ENCODE measurements at places on chromosomes 13 and 19.

- DNase-seq: no peak
Observed at GRCh38 chr13:74450525-74450845, 316.3 kb upstream of the KLF12 start.

DNA sequence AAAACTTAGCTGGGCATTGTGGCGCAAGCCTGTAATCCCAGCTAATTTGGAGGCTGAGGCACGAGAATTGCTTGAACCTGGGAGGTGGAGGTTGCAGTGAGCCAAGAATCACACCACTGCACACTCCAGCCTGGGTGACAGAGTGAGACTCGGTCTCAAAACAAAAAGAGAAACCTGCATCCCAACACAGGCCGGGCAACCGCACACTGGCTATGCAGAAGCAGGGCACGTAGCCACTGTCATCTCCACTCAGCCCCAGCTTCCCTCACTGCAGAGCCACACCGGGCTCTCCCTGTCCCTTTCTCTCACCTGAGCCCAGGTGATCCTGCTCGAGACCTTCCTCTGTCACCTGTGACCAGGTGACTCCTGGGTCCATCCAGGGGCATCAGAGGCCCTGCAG is 11.7 kb downstream of the ELL start:
- no peak for DNase-seq

DNA sequence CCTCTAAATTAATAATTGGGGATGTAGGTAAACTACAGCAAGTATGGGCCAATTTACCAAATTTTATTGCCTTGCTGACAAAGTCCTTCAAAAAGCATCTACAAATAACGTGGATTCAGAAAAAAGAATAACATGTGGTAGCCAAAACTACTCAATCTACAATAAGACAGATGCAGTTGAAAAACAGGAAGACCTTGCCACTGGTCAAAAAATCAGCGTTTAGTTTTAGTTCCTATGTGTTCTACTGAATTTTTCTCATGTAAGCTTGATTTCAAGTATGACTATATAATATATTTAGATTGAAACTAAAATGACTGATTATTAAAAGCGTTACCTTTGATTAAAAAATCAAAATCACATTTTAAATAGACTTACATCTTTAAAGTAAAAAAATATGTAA is 1317.6 kb downstream of the PCDH9 start:
- no peak for DNase-seq

DNA sequence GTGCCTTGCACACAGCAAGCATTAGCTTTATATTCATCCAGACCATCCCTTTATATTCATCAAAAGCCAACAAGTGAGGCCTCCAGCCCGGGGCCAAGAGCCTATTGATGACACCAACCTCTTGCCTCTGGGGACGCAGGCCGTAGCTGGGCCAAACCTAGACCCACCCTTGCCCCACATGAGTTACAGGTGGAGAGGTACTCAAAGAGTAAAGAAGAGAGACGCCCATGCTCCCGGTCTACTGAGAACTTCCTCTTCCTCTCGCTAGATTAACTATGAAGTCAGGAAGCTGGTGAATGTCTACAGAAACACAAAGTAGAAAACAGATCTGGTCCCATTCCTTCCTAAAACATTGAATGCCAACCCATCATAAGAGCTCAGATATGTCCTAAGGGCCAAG is 3.8 kb upstream of the MLNR start:
- DNase-seq: no peak

- DNase-seq: peak; percentile 15
Observed at GRCh38 chr13:77506874-77507273, 28.6 kb upstream of the SCEL start.

DNA sequence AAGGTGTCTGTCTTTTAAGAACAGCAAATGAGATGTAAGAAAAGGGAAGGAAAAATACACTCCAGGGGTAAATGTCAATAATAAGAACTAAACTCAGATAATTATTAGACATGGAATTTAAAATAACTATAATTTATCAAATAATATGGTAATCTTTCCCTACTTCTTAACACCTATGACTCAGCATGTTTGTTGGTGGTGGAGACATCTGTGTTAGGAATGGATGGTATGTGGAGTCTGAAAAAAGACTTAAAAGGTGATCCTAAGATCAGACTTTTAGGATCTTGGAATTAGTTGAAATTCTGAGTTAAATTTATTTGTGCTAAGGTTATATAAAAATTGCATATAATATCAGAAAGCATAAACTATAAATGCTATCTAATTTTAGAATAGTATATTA is 915.1 kb downstream of the SLITRK5 start:
- no peak for DNase-seq

DNA sequence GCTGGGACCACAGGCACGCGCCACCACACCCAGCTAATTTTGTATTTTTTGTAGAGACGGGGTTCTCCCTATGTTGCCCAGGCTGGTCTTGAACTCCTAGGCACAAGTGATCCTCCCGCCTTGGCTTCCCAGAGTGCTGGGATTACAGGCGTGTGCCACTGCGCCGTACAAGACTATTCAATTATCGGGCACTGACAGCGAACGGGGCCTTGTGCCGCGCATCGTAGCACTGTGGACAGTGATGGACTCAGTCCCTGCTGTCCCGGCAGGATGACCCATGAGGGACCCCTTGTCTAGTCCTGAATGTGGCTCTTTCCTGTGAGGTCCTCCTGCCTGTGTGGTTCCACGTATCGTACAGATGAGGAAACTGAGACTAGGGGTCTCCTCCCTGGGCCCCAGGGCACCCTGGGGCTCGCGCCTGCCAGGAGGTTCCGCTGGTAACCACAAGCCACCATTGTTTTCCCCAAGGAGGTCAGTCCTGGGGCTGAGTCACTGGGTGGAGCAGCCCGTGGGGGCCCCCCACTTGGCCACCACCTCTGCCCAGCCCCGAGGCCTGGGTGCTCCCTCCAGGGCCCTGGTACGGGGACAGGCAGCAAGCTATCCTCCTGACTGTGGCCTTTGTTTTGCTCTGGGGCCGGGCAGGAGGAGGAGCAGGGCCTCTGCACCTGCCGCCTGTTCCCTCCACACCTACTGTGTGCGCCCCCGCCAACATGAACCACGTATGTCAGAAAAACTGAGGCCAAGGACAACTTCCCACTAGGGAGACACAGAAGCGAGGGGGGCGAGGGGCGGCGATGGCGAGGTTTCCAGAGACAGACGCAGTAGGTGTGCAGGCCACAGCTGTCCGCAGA is 2.9 kb upstream of the TCF3 start:
- DNase-seq: no peak

DNA sequence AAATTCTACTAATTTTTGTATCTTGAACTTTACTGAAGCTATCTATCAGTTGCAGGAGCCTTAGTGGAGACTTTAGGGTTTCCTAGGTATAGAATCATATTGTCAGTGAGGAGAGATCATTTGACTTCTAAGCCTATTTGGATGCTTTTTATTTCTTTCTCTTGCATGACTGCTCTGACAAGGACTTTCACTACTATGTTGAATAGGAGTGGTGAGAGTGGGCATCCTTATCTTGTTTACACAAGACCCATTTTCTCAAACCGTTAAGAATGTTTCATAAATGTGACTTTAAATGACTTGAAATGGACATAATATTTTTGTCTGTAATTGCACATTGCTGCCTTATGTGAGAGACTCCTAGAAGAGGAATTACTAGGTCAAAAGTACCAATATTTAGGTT is 17.9 kb upstream of the CSNK1A1L start:
- no peak for DNase-seq

DNA sequence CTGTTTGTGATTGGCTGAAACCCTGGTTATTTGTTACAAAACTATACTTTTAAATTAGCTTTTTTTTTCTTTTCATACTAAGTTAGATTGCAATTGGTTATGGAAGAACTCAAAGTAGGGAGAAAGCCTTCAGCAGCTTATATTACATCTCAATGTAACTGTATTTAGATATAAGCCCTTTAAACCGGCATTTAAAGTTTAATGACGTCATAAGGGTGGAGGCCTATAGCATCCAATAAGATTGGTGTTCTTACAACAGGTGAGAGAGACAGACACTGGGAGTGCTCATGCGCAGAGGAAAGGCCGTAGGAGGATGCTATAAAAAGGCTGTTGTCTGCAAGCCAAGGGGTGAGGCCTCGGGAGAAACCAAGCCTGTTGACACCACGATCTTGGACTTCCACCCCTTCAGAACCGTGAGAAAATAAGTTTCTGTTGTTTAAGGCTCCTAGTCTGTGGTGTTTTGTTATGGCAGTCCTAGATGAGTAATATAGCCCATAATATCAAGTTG is 1198.8 kb upstream of the SPRY2 start:
- no peak for DNase-seq

- peak; percentile 92 for DNase-seq
Observed at GRCh38 chr13:27194895-27195764, 23.5 kb upstream of the USP12 start.

DNA sequence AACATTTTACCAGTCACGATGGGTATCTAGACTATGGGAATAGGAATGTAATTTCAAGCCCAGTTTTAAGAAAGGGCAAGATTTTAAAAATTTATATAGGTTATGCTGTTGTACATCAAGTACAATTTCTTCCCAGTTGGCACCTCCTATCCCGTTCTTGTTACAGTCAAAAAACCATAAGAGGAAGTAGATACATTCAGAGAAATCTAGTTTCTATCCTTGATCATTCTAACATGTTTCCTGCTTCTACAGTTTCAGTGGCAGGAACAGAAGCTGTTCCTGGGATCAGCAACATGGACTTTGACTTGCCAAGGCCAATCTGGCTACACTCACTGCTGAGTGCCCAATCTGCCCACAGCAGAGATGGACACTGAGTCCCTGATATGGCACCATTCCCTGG is 14.7 kb upstream of the FPR3 start:
- DNase-seq: peak; percentile 53

- no peak for DNase-seq
Observed at GRCh38 chr13:40148742-40149141, 493.3 kb downstream of the COG6 start.

DNA sequence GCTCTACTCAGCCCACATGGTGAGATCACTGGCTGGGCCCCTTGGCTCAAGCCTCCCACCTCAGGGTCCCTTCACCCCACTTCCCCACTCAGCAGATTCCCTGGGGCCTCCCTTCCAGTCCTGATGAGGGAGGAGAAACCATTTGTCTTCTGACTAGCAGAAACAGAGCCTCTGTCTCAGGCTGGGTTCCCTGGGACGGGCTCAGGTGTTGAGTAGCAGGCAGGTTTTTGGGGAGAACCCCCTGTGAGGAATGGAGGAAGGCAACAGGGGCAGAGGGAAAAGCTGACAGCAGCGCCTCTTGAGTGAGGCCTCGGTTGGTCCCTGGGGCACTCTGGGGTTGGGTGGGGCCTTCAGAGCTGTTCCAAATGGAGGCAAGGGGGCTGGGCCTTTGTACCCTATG is 452.2 kb downstream of the TSHZ3 start:
- DNase-seq: no peak

- peak; percentile 81 for DNase-seq
Observed at GRCh38 chr19:5138606-5139582, 170.0 kb downstream of the KDM4B start.

GRCh38 chr19:45090606-45091005 is 2.4 kb upstream of the PPP1R37 start:
- no peak for DNase-seq

GRCh38 chr13:94268661-94269060 is 210.8 kb downstream of the DCT start:
- DNase-seq: no peak

- no peak for DNase-seq
Observed at GRCh38 chr19:50844296-50844935, 10.3 kb upstream of the KLK3 start.

DNA sequence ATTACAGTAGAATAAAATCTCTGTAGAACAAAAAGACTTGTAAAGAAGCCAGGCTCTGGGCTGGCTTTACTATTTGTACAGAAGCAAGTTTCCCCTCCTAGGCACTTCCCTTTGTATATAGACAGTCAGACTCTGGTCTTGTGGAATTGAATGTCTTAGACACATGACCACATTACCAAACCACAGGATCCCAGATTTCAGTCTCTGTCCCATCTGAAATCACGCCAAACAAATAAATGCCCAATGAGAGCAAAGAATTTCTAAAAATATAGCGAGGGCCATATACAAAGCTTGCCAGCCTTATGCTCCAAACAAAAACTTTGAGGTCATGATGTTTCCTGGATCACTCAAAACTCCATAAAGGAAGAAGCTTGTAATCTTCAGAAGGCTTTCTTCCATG is 23.9 kb downstream of the CCDC70 start:
- peak; percentile 10 for DNase-seq

DNA sequence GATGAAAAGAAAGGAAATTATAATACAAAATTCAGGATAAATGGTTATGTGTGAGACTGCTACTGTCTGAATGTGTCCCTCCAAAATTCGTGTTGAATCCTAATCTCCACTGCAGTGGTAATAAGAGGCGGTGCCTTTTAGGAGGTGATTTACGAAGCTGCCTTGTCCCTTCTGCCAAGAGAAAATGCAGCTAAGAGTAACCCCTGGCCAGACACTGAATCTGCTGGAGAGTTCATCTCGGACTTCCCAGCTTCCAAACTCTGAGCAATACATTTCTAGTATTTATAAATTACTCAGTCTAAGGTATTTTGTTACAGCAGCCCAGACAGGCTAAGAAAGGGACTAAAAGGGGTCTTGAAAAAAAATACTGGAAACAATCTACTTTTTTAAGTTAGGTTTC is 152.6 kb downstream of the KLF12 start:
- DNase-seq: no peak

GRCh38 chr13:48783181-48783630 is 129.5 kb downstream of the CYSLTR2 start:
- peak; percentile 97 for DNase-seq

GRCh38 chr13:77048681-77049080 is 21.7 kb upstream of the FBXL3 start:
- peak; percentile 81 for DNase-seq

GRCh38 chr19:33085570-33086128 is 4.7 kb downstream of the GPATCH1 start:
- no peak for DNase-seq

DNA sequence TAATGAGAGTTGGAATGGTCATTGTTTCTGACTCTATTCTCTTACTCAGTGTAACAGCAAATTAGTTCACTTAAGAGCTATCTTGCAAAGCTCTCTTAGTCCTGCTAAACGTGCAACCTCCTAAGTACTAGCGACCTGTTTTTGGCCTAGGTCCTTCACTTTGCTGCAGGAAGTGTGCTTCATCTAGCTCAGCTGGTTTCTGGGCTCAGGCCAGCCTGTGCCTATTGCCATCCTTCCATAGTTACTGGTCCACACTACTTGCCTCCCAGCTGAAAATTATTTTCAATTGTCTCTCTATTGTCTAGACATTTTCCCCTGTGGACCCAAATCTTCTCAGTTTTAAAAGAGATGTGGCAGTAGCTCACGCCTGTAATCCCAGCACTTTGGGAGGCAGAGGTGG is 561.3 kb downstream of the FGF9 start:
- no peak for DNase-seq

GRCh38 chr19:9789066-9789465 is 20.5 kb upstream of the ZNF846 start:
- DNase-seq: no peak

Data from inflammatory macrophage treated with lipopolysaccharide for 4 hours (primary cell).